Activated CD8-positive, alpha-beta memory T cell treated with anti-CD3 and anti-CD28 coated beads for 24 hours (primary cell): ENCODE measurements at places on chromosomes 5 and 9.
A peak's percentile ranks its signal among the peaks of the same experiment; 100 is the strongest.

- DNase-seq, result no peak
These were observed 5.2 kb downstream of the EXOC3 start for GRCh38 chr5:448061-448765.

- DNase-seq, result no peak
These were observed 21.6 kb downstream of the NFX1 start for GRCh38 chr9:33311953-33312352.

GRCh38 chr9:130433168-130433946, 11.4 kb upstream of the ASS1 start:
- DNase-seq, result peak; percentile 77

- DNase-seq, result no peak
These were observed 85.6 kb downstream of the SLC28A3 start for GRCh38 chr9:84254972-84255371.

DNA sequence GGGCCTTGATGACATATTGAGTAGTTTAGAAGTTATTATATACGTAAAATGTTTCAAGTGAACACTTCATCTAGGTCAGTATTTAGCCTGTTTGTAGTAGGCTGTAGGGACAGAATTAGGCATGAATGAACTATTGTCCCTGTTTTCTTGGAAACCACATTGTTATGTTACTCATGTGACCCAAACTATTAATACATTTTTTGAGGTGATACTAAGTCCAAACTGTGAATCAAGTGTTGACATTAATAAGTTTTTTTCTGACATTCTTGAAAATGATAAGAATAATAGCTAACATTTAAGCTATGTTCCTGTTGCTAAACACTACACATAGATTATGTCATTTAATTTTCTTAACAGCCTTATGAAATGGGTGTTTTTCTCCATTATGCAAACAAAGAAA, 1642.7 kb upstream of the WWC1 start:
- no peak for DNase-seq

GRCh38 chr9:2657427-2657826, 35.8 kb downstream of the VLDLR start:
- DNase-seq, result peak; percentile 60

- no peak for DNase-seq
These were observed 242.1 kb downstream of the HCN1 start for GRCh38 chr5:45454114-45454513.

GRCh38 chr5:76487821-76488220, 84.7 kb downstream of the IQGAP2 start:
- DNase-seq, result no peak

- DNase-seq, result peak; percentile 89
These were observed 2.0 kb upstream of the LMX1B start for GRCh38 chr9:126611592-126612325.

DNA sequence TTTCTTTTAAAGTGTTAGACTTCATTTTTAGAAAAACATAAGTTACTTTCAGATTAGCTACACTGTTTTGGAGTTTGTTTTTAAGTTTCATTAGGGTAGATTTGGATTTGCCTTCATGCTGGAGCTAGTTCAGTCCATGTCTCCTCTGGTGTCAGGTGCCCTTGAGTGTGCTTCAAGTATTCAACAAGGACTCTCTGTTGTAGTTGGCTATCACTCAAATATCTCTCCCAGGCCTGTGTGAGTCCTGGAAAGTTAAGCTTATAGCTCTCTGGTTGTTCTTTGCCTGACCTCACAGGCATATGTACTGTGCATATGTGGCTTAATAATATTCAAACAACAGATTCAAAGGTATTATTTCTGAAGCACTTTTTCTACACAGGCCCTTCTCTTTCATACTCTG, 45.4 kb downstream of the PTBP3 start:
- no peak for DNase-seq

- no peak for DNase-seq
These were observed 142.7 kb downstream of the MLLT3 start for GRCh38 chr9:20479419-20480155.

DNA sequence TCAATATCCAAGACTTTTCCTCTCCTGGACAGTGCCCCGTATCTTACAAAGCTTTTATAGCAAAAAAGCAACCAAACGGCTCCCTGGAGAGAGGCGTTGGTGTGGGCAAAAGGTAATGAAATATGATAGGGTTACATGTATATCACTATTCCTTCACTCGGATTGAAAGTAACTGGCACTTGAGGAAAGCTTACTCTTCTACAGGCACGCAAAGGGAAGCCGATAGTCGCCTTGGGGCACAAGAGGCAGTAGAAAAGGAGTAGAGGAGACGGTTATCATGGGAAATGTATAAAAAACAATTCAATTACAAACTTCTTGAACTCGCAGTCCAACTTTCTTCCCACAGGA, 1.1 kb downstream of the DIAPH1 start:
- DNase-seq, result no peak

GRCh38 chr5:78758169-78758839, 109.7 kb upstream of the LHFPL2 start:
- no peak for DNase-seq

DNA sequence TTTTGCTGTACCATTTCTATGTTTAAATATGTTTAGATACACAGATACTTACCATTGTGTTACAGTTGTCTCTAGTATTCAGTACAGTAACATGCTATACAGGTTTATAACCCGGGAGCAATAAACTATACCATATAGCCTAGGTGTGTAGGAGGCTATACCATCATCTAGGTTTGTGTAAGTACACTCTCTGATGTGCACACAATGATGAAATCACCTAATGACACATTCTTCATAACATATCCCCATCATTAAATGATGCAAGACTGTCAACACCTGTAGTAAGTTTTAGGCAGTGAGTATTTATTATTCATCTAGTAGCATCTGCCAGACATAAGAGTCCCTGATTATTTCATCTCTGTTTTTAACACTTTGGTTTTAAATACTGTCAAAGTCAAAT, 7.3 kb upstream of the DHFR start:
- no peak for DNase-seq

- DNase-seq, result peak; percentile 65
These were observed 639 bp downstream of the INVS start for GRCh38 chr9:100099722-100100042.
